Uterus (tissue), 4 donors: ENCODE measurements at places on chromosomes 6 and 20. TPM values are rescaled to one million over a fixed set of nuclear protein-coding genes. Genes with fewer than 3 reads are reported as not detected.

The EFHC1 gene
- 38.7 TPM for total RNA-seq

The CENPW gene
- 12.2 TPM for total RNA-seq

The BPIFB2 gene
- total RNA-seq: not detected

The EFCAB8 gene
- not detected for total RNA-seq

DNA sequence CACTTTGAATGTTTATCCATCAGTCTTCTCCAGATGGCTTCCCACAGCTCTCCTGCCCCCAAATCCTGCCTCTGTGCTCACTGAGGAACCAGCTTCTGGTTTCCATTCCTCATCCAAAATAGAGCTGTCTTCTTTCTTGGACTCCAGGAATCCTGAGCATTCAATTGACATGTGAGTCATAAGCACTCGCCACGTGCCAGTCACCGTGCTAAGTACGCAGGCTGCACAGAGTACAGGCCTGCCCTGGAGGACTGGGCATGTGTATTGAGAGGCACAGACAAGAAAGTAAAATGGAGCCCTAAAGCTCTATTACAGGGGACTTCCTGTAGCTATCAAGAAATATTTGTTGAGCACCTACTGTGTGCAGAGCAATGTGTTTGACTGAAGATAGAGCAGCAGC, 39.7 kb upstream of the LRFN2 start:
- no peaks in the 10 kb centered on the region for H3K36me3 ChIP-seq
- DNase-seq: no peak
- H3K27me3 ChIP-seq: no peaks in the 10 kb centered on the region
- no peak overlapping the region for H3K4me3 ChIP-seq
- H3K27ac ChIP-seq: no peak overlapping the region
- no peaks in the 10 kb centered on the region for H3K4me1 ChIP-seq

GRCh38 chr20:61128701-61129269, 123.3 kb upstream of the CDH4 start:
- no peak overlapping the region for H3K4me3 ChIP-seq
- no peaks in the 10 kb centered on the region for H3K4me1 ChIP-seq
- H3K27ac ChIP-seq: no peak overlapping the region
- no peaks in the 10 kb centered on the region for H3K36me3 ChIP-seq
- no peak for DNase-seq

DNA sequence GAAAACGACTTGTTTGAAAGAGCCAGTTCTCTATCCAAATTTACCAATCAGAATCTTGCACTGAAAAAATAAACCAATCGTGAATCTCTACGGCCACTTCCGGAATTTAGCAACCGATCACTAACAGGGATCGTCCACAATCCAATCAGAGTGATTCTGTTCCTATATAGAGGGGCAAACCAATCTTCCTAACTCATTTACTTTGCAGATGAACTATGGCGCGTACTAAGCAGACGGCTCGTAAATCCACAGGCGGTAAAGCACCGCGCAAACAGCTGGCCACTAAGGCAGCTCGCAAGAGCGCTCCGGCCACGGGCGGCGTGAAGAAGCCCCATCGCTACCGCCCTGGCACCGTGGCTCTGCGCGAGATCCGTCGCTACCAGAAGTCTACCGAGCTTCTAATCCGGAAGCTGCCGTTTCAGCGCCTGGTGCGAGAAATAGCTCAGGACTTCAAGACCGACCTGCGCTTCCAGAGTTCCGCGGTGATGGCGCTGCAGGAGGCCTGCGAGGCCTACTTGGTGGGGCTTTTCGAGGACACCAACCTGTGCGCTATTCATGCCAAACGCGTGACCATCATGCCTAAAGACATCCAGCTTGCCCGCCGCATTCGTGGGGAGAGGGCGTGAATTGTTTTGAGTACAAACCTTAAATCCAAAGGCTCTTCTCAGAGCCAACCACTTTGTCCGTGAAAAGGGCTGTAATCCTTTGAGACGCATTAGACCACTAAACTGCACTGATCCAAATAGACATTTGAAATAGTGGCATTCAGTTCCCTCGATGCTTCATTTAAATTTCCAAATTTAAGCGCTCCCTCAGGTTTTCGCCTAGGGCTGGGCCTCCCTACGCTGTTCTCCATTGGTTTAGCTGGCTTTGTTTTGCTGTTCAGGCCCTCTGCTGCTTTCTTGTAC, 138.0 kb downstream of the HFE start:
- DNase-seq: no peak
- no peaks in the 10 kb centered on the region for H3K4me1 ChIP-seq
- peak overlapping the region; percentile 86 for H3K27ac ChIP-seq
- no peaks in the 10 kb centered on the region for H3K27me3 ChIP-seq
- peak overlapping the region; percentile 48 for H3K4me3 ChIP-seq

DNA sequence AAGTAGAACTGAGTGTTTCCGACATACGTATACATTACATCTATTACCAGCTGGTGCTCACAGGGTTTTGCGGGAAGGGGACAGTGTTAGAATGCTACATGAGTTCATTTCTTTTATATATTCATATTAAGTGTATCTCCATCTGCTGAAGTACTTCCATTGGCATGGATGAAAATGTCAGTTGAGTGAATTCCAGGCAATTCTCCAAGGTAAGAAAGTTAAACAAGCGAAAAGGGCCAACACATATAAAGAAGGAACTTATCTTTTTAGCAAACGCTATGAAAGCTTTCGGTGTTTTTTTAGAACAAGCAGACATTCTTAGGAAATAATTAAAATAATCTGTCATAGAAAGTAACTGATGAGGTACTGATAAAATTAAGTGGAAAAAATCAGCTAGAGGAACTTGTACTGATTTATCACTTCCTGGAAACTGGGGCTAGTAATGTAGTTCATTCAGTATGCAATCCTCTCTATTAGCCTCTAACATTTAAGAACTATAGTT, 34.6 kb downstream of the RNF146 start:
- H3K27me3 ChIP-seq: no peaks in the 10 kb centered on the region
- no peak for DNase-seq
- H3K4me3 ChIP-seq: no peak overlapping the region
- H3K27ac ChIP-seq: no peak overlapping the region

- peak overlapping the region; percentile 27 for H3K4me3 ChIP-seq
- peak; percentile 82 for DNase-seq
- H3K4me1 ChIP-seq: no peaks in the 10 kb centered on the region
- no peaks in the 10 kb centered on the region for H3K27me3 ChIP-seq
- H3K27ac ChIP-seq: peak overlapping the region; percentile 74
These were observed 37.8 kb downstream of the RAB44 start for GRCh38 chr6:36735110-36736071.

- H3K27ac ChIP-seq: no peak overlapping the region
- no peaks in the 10 kb centered on the region for H3K27me3 ChIP-seq
- no peaks in the 10 kb centered on the region for H3K4me1 ChIP-seq
- H3K36me3 ChIP-seq: no peaks in the 10 kb centered on the region
These were observed 90.1 kb upstream of the FERMT1 start for GRCh38 chr20:6212903-6213302.

GRCh38 chr6:5123296-5124143, 38.4 kb downstream of the PPP1R3G start:
- H3K27ac ChIP-seq: no peak overlapping the region
- H3K4me3 ChIP-seq: no peak overlapping the region
- DNase-seq: no peak

DNA sequence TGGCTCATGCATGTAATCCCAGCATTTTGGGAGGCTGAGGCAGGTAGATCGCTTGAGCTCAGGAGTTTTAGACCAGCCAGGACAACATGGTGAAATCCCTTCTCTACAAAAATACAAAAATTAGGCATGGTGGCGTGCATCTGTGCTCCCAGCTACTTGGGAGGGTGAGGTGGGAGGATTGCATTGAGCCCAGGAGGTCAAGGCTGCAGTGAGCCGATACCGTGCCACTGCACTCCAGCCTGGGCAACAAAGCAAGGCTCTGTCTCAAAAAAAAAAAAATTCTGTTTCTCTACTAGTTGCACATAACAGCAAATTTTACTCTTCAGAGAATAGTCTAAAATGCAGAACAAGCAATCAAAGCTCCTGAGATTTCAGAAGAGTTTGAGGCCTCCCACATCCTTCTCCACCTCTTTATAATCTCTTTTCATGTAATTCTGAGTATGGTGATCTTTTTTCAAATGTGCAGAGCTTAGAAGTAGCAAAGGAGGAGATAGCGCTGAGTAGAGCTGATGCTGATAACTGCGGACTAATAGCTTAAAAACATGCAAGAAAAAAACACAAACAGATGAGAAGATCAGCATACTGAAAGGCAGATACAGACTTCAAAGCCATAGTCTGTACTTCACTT, 23.3 kb downstream of the LRRN4 start:
- H3K4me1 ChIP-seq: no peaks in the 10 kb centered on the region
- no peak for DNase-seq
- no peaks in the 10 kb centered on the region for H3K36me3 ChIP-seq
- no peak overlapping the region for H3K4me3 ChIP-seq
- H3K27me3 ChIP-seq: no peaks in the 10 kb centered on the region

DNA sequence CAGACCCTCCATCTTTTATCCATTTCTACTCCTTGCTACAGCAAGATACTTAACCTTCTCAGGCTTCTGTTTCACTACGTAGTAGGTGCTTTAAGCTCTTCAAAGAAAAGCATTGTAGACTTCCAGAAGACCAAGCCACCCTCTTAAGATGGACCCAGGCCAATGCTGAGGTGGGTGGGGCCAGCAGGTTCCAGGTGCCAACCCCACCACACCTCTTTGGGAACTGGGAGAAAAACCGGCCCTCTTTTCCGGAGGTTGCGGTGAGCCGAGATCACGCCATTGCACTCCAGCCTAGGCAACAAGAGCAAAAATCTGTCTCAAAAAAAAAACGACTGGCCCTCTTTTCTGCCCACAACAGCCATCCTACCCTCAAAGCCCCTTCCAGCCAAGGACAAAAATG, 10.6 kb upstream of the HMGA1 start:
- no peaks in the 10 kb centered on the region for H3K36me3 ChIP-seq
- no peak overlapping the region for H3K27ac ChIP-seq
- no peak for DNase-seq
- no peak overlapping the region for H3K4me3 ChIP-seq
- no peaks in the 10 kb centered on the region for H3K4me1 ChIP-seq

DNA sequence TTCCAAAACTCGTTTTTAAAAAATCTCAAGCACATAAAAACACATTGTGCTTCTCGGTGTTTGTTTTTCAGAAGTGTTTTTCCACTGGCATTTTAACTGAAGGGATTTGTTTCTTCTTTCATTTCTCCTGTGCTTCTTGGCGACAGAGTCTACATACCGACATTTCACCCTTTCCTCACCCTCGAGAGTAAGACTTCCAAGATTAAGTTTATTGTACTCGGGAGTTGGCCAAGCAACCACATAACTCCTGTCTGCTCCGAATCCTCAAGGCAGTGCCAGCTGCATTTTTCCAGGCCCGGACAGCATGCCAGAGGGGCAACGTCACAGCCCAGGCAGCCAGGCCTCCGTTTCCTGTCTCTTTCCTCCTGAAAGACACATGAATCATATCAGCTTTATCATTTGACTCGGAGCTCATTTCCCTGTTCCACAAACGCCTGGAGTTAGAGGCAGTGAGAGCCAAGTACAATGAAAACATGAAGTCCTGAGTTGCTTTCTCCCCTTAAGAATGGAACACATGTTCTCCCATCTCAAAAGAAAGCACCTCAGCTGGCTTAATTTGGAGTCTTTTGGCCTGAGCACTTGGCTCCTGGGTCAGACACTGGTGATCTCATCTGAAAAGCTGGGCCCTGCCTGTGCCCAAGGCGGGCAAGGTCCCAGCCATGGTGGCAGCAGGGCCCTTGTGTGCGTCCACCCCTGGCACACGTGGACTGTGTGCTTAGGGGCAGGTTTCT, 23.2 kb upstream of the FAM50B start:
- H3K4me3 ChIP-seq: peak overlapping the region; percentile 18
- no peaks in the 10 kb centered on the region for H3K36me3 ChIP-seq
- no peaks in the 10 kb centered on the region for H3K27me3 ChIP-seq

- peaks cover 18% of the 10 kb centered on the region for H3K4me1 ChIP-seq
- no peaks in the 10 kb centered on the region for H3K36me3 ChIP-seq
- H3K4me3 ChIP-seq: no peak overlapping the region
- DNase-seq: no peak
These were observed 341.0 kb upstream of the SULF2 start for GRCh38 chr20:48126227-48126740.

DNA sequence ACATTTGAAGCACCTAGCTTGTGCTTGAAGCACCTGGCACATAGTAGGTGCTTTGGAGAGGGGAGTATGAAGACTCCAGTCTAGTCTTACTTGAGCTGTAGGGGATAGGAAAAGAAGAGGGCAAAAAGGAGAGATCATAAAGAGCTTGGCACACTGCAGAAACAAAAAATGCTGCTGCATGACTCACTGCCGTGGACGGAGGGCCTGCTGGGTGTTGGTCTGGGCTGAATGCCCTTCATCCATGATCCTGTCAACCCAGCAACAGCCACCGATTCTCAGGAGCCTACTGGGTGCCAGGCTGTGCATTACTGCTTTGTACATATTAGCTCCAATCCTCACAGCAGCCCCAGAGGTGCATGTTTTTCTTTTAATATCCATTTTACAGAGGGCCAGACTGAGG, 6.0 kb downstream of the PDYN start:
- no peak overlapping the region for H3K4me3 ChIP-seq
- H3K4me1 ChIP-seq: no peaks in the 10 kb centered on the region
- H3K36me3 ChIP-seq: no peaks in the 10 kb centered on the region
- H3K27ac ChIP-seq: no peak overlapping the region

GRCh38 chr6:372336-372911, 19.1 kb upstream of the IRF4 start:
- no peak for DNase-seq
- H3K4me3 ChIP-seq: no peak overlapping the region
- H3K36me3 ChIP-seq: no peaks in the 10 kb centered on the region

- no peaks in the 10 kb centered on the region for H3K4me1 ChIP-seq
- H3K27ac ChIP-seq: peak overlapping the region; percentile 84
- no peaks in the 10 kb centered on the region for H3K36me3 ChIP-seq
- DNase-seq: peak; percentile 36
These were observed 647 bp downstream of the AK9 start for GRCh38 chr6:109690373-109690736.

DNA sequence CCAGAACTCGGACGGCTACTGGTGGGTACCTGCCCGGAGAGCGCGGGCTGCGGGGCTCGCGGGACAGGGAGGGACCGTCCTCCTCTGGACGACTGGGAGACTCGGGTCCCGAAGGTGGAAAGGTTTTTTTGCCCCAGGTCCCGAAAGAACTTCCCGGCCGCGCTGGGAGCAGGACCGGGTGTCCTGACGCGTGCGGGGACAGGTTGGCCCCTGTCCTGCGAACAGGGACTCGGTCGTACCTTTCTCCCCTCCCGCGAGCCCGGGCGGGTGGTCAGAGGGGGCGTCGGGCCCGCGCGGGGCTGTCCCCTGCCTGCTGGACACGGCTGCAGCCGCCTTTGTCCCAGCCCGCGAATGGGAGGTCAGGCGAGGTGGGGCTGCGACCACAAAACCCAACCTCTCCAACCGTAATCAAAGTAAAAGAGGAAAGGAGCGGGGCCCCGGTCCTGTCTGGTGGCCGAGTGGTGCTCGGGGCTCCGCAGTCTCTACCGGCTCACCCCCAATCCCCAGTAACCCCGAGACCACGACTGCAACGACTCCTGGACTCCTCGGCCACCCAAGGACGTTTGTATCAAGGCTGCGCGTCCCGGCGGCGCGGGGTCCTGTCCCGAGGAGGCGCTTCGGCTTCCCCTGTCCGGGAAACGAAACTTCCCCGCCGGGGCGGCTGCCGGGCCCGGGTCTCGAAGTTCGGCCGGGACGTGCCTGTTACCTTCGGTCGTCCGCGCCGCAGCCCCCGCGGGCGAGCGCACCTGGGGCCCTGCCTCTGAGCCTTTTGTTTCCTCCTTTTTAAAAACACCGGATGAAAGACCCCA, 798 bp downstream of the DSP start:
- H3K36me3 ChIP-seq: no peaks in the 10 kb centered on the region
- H3K27ac ChIP-seq: peak overlapping the region; percentile 18
- peak overlapping the region; percentile 48 for H3K4me3 ChIP-seq
- DNase-seq: no peak
